ENCODE measurements at places on chromosomes 3 and 15.

GRCh38 chr3:59796456-59796855 lies 746.6 kb upstream of the CFAP20DC start:
- no peak for DNase-seq

DNA sequence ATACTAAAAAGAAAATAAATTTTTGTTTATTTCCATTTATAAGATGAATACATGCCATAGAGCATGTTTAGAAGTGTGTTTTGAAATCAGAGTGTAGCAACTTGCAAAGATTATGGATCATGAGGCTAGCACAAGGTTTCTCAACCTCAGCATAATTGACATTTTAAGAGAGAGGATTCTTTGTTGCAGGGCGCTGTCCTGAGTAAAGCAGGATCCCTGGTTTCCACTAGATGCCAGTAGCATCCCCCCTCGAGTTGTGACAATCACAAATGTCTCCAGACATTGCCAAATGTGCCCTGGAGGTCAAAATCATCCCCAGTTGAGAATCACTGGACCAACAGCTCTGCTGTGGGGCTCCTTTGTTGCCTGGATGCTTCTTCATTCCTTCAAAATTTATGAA lies 128.5 kb upstream of the RBMS3 start:
- no peak for DNase-seq

DNA sequence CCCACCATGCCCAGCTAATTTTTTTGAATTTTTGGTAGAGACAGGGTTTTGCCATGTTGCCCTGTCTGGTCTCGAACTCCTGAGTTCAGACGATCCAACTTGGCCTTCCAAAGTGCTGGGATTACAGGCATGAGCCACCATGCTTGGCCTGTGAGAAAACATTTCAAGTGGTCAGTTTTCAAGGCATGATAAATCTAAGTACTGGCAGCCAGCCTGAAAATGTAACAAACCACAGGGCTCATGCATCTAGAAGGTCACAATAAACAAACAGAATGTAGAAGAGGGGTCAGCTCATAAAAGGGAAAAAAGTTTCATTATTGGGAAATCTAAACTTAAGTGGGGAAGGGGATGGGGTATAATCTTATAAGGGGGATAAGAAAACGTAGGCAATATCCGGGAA lies 39.9 kb downstream of the PPCDC start:
- DNase-seq = no peak

DNA sequence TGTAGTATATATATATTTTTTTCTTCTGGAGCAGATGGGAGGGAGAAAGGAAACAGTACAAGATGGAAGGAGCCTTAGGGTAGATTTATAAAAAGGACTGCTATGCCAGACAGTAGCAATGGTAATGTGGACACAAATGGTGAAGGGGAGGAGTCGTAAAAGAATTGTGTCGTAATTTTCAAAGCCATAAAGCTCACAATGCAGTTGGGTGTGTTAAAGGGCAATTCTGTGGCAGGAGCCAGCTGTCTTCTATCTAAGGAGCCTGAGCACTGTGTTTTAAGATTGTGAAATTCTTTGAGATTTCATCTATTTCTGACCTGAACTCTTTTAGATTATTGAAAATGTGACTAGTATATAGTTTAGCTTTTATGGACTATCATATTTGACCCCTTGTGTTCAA lies 58.9 kb downstream of the CNOT10 start:
- peak; percentile 57 for DNase-seq

DNA sequence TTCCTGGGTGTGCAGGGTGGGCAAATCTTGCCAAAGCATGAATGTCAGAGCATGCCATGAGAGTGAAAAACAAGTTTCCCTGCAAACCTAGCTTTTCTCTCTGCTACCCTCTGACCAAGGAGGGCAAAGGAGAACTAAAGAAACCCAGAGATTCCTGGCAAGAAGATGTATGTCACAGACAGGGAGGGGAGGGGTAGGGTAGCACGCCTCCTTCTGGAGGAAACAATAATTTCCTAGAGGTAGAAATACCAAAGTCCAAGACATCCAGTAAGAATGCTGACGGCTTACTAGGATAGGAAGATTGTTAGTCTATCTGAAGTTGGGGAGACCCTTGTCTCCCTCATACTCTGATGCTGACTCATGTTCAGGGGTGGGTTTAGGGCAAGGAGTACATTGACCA lies 203.9 kb downstream of the NR1D2 start:
- no peak for DNase-seq

- DNase-seq = no peak
Measured at GRCh38 chr3:58962816-58963215, 87.0 kb downstream of the CFAP20DC start.

- no peak for DNase-seq
Measured at GRCh38 chr3:43215663-43216275, 70.6 kb upstream of the SNRK start.

- no peak for DNase-seq
Measured at GRCh38 chr15:48781481-48782081, 29.3 kb downstream of the CEP152 start.

GRCh38 chr3:111666041-111666735 lies 71.0 kb upstream of the ZBED2 start:
- DNase-seq = no peak

GRCh38 chr15:70701891-70702568 lies 61.3 kb downstream of the UACA start:
- peak; percentile 30 for DNase-seq

DNA sequence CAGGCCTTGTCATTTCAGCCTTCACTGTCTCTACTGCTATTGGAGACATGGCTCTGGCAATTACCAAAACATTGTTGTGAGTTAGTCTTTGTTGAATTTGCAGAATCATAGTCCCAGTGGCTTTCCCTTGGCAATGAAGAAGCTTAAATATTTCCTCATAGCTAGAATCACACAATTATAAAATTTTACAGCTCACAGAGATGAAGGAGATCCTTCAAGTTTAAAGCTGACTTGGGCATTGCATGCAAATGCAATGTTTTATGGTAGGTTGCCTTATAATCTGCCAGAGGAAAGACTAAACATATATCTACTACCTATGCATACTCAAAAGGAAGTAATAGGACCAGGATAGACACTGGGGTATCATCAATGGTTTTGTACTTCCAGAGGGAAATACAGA lies 90.9 kb downstream of the LSAMP start:
- DNase-seq = no peak

DNA sequence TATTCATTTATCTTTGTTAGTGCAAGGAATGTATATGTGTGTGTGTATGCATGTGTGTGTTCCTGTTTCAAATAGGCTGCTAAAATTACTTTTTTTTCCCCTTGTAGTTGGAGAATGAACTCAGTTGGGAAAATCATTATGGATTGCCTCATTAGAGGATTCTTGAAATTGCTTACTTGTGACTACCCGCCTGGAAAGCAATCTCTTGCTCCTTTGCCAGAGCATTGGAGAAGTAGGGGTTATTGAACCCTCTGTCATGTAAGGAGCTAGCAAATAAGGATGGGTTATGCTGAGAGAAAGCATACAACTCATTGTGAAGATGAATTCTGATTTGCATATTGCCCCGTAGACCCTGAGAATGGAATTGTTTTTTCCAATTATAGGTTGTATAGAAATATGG lies 474.5 kb downstream of the CADM2 start:
- no peak for DNase-seq

- no peak for DNase-seq
Measured at GRCh38 chr3:122681284-122681973, 790 bp downstream of the PARP14 start.

DNA sequence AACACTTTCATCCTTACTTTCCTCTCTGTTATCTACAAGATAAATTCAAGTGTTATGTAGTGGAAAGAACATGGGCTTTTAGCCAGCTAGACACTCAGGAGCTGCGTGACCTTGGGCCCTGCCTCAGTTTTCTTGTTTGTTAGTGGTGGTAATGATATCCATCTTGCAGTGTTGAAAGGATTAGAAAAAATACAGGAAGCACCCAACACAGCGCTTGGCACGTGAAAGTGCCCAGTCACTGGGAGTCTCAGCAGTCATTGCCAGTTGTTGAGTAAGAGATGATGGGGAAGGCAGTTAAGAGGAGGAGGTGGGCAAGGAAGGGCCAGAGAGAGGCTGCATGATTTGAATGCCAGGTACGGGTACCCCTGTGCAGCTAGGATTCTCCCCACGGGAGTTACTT lies 5.3 kb downstream of the PDIA5 start:
- DNase-seq = no peak

DNA sequence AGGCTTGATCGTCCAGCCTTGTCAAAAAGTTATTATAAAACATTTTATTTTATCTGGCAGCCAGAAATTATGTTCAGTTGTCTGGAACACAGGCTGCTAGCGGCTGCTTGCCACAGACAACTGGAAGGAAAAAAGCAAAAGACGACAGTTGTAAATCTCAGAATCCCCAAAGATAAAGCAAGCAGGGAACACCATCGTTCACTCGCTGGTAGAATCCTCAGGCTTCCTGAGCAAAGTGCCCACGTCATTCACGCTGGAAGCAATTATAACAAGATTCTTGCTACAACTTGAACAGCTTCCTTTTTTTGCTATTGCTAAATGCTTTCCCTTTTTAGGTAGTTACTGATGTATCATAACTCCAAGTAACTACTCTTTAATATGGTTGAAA lies 33.6 kb downstream of the ADAMTS17 start:
- no peak for DNase-seq

- DNase-seq = no peak
Measured at GRCh38 chr15:28900041-28900891, 14.5 kb downstream of the APBA2 start.

- no peak for DNase-seq
Measured at GRCh38 chr3:184663756-184664155, 48.1 kb downstream of the MAGEF1 start.

DNA sequence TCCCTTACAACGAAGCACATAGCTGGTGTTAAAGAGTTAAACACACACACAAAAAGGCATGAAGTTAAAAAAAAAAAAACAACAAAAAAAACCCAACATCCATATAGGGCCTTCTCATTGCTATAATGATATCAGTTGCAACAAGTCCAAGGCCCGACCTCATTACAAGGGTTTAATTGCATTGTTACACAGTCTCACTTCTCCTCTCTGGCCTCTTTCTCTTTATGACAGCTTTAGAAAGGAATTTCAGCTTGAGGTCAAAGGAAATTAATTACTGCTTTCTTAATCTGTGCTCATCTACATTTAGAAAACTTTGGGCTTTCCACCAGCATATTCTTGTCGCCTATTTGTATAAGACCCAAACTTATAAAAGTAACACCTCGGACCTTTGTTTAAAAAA lies 342.1 kb downstream of the NR2F2 start:
- no peak for DNase-seq

DNA sequence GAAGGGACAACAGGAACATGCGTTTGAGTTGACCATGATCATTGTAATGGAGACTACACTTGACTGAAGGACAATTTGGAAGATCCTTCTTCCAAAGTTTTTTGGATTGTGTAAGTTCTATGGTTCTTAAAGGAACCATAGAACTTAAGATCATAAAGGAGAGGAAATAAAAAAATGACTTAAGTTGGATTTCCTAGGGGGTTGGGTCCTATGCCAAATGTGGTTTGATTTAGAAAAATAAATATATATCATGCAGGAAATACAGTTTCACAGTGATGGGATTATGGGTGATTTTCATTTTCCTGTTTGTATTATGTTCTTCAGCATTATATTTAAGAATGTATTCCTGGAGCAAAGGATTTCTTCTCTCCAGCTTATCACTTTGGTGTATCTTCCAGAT lies 305.5 kb upstream of the DPH6 start:
- no peak for DNase-seq

DNA sequence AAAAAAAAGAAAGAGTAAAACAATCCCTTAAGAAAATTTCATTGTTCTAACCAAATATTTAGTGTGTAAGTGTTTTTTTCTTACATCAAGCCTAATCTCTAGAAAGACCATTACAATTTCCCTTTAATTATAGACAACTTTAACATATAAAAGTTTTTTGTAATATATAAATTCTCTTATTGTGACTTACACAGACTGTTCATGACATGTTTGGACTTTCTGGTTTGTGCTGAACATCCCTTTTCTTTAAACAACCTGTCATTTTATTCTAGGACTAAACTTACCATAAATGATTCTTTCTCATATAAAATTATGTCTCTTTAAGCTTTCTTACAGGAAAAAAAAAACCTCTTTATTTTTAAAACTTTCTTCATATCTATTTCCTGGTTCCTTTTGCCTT lies 13.0 kb upstream of the BTLA start:
- DNase-seq = no peak

DNA sequence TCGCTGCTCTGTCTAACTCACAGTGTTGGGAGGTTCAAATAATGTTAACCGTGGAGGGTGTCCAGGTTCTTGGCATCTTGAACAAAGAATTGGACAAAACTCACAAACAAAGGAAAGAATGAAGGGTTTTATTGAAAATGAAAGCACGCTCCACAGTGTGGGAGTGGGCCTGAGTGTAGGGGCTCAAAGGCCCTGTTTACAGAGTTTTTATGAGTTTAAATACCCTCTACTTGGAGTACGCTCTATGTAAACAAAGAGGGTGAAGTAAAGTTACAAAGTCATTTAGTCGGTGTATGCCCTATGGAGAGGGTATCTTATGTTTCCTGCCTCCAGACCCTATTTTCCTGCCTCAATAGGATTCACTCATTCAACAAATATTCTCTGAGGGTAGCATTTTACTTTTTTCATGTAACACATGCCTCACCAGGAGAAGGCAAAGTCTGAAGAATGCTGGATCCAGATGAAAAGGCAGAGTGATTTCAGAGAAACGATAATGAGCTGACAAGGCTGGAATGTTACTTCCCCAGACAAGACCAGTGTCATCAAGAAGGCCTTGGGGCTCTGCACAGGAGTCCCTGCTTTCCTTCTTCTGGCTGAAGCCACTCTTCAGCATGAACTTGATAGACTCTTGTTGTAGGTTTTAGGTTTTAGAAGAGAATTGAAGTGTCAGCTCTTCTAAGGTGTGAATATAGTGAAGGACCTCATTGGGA lies 163.6 kb downstream of the FAM43A start:
- DNase-seq = no peak

GRCh38 chr3:148551767-148552260 lies 145.9 kb upstream of the AGTR1 start:
- DNase-seq = no peak

DNA sequence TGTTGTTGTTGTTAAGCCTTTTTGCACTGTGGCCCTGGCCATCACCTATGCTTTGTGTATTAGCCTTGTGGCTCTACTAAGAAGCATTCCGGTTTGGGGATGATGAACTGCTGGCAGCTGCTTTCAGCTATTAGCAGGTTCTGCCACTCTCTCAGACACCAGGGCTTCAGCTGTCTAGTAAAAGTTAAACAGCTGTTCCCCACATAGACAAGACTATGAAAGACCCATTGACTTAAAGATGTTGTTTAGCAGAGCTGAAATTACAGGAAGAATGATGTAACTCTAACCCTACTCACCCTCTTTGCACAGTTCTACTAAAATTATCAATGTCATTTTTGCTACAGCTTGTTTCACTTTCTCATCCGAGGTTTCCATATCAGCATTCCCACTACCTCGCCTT lies 131.2 kb upstream of the CGNL1 start:
- peak; percentile 58 for DNase-seq

- DNase-seq = no peak
Measured at GRCh38 chr15:42138968-42139386, 17.5 kb downstream of the PLA2G4F start.
